ACHN (cell line): ENCODE measurements at places on chromosomes 4 and X.

- DNase-seq: no peak
These were observed 192.1 kb downstream of the PPARGC1A start for GRCh38 chr4:23697722-23698121.

- DNase-seq: no peak
These were observed 138.0 kb downstream of the VEGFC start for GRCh38 chr4:176654565-176655216.

DNA sequence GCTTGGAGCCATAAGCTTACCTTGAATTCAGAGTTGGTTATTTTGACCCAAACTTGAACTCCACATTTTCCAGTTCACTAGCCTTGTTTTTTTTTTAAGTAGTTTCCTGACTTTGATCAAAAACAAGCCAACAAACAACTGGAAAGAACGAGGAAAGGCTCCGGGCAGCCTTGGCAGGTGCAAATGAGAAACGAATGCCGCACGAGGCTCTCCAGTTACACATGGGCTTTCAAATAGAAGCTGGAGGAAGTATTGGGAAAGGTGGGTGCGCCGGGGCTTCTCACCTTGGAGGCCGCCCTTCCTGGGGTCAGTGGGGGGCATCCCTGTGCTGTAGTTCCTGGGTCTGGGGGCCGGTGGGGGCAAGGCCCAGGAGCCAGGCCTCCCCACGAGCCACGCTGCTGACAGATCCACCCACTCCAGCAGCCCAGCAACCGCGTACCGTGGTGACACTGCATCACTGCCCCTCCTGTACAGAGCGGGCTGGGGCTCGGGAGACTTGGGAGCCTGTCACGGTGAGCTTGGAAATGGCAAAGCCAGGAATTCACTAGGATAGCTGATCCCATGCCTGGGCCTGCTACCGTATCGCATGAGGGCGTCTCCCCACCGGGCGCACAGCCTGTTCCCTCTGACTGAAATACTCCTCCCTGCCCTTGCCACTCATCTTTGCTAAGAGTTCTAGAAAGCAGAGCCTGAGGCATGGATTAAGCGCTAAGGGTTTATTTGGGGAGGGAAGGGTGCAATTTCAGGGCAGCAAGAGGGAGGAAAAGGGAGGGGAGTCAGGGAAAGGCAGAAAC lies 50.9 kb upstream of the ADRA2C start:
- DNase-seq: no peak

DNA sequence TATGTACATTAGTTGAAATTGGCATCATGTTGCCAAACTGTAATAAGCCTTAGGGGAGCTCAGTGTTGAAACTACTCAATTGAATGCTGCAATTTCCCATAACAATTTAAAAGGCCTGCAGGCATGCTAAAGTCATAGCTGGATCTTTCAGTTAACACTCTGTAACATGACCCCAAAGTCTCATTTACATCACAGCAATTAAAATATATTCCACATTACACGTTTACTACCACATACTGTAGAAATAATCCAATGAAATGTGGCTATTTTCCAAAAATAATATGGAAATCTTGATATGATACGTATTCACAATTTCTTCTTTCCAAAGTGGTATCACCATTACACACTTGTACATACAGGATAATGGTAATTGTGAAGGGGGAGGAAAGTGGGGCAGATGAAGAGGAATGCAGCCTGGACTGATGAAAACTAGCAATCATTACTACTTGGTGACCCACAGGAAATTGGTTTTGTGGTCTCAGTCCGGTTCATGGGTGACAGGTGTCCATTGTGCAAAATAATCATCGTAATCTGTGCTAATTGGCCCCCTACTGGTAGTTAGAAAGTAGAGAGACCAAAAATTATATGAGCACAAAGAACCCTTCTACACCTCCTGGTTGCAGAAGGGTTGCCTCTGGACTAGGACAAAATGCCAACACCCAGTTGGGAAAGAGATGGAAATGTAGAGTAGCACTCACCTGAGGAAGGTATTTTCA lies 63.7 kb downstream of the TENM3 start:
- DNase-seq: no peak

DNA sequence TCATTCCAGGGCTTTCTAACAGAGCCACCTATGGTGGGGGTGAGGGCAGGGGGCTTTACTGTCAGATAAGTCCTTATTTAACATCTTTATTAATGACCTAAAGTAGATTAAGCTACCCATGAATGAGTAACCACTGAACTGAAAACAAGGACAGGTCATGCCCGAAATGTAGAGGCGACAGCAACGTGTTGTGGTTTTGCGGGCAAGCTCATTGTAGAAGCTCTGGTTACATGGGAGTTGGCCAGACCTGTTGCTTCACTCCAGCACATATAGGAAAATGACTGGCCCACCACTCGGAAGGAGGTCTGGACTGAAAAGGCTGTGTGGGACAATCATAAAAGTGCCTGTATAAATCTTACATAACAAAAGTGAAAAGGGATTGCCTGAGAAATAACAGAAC lies 109.6 kb upstream of the NDP start:
- DNase-seq: no peak

- DNase-seq: peak; percentile 32
These were observed 27.2 kb downstream of the HTR2C start for GRCh38 chrX:114611018-114611619.

GRCh38 chr4:151231915-151232595 lies 44.9 kb upstream of the PRSS48 start:
- DNase-seq: no peak

DNA sequence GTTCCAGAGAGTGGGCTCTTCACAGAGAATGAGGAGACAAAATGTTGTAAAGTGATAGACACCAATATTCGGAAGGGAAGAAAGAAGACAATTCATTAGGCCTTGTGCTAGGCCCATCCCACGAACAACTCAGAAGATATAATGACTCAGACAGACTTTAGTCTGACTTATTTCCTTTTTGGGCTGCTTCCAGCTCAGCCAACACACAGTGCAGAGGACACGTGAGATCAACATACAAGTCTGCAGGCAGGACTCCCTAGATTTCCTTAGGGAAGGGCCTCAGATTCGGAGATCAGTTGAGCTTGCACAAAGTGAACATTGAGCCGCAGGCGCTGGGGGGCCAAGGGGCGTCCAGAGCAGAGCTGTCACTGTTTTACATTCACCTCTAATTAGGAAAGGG lies 290.7 kb upstream of the TENM3 start:
- DNase-seq: peak; percentile 45

- DNase-seq: no peak
These were observed 1021.5 kb upstream of the AGA start for GRCh38 chr4:178463747-178464146.

DNA sequence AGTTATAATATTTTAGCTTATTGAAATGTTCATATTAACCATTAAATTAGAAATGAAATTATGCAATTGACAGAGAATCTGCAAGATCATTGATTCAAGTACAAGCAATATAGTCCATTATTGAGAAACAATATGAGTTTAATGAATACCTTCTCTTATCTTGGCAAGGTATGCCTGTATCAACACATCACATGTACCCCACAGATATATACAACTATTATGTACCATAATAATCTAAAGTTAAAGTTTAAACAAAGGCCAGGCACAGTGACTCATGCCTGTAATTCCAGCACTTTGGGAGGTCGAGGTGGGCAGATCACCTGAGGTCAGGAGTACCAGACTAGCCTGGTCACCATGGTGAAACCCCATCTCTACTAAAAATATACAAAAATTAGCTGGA lies 514.7 kb downstream of the PCDH7 start:
- no peak for DNase-seq

GRCh38 chrX:15399962-15400391 lies 15.8 kb upstream of the VEGFD start:
- no peak for DNase-seq

- DNase-seq: no peak
These were observed 191.2 kb downstream of the BANK1 start for GRCh38 chr4:101981756-101982155.

GRCh38 chrX:32530802-32531403 lies 680.4 kb downstream of the DMD start:
- peak; percentile 25 for DNase-seq

GRCh38 chr4:156634612-156635011 lies 337.0 kb downstream of the PDGFC start:
- DNase-seq: no peak

DNA sequence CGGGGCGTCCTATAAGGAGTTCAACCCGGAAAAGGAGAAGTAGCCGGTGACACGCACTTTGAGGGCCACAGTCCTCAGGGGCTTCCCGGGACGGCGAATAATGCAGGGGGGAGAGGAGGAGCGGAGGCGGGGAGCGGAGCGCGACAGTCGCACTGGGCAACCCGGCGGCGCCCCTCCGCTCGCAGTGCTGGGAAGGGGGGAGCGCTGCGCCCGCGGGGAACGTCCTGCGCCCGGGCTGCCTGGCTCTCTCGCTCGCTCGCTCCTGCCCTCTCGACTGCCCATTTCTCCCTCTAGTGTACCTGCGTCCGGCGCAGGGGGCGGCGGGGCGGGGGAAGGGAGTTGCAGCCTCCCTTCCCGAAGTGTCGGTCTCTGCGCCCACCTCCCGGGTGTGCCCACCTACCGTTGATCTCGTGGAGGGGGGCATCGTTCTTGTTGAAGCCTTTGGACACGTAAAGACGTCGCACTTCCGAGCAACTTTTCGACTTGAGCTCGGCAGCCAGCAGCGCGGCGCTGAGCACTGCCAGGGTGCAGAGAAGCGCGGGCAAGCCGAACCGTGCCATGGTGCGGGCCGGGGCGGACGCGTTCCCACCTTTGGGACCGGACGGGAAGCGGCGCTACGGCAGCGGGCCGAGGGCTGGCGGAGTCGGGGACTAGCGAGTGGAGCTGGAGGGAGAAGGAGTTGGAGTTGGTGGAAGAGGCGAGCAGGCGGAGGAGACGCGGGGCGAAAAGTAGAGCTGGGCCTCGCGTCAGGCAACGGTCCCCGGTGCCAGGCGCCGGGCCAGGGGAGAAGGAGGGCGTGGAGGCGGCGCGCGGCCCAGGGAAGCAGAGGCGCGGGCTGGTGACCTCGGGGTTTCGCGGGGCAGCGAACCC lies 648 bp downstream of the GPC4 start:
- DNase-seq: peak; percentile 0

DNA sequence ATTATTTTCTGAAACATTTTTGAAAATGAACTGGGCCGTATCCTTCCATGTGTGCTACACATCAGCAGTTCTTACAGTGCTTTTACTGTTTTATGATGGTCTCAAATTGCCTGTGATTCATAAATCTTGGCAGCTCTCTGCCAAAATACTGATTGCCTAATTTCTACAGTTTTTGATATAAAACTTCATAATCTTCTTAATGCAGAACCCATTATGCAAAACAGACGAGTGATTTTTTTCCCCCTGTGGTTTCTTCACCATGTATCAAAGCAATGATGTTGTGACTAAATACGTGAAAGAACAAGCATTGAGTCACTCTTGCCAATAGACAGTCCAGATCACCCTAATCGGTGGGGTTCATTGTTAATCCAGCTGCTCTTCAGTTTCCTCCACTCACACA lies 156.4 kb upstream of the WDR1 start:
- DNase-seq: no peak

- DNase-seq: no peak
These were observed 259.2 kb upstream of the FTHL17 start for GRCh38 chrX:31331015-31331414.

DNA sequence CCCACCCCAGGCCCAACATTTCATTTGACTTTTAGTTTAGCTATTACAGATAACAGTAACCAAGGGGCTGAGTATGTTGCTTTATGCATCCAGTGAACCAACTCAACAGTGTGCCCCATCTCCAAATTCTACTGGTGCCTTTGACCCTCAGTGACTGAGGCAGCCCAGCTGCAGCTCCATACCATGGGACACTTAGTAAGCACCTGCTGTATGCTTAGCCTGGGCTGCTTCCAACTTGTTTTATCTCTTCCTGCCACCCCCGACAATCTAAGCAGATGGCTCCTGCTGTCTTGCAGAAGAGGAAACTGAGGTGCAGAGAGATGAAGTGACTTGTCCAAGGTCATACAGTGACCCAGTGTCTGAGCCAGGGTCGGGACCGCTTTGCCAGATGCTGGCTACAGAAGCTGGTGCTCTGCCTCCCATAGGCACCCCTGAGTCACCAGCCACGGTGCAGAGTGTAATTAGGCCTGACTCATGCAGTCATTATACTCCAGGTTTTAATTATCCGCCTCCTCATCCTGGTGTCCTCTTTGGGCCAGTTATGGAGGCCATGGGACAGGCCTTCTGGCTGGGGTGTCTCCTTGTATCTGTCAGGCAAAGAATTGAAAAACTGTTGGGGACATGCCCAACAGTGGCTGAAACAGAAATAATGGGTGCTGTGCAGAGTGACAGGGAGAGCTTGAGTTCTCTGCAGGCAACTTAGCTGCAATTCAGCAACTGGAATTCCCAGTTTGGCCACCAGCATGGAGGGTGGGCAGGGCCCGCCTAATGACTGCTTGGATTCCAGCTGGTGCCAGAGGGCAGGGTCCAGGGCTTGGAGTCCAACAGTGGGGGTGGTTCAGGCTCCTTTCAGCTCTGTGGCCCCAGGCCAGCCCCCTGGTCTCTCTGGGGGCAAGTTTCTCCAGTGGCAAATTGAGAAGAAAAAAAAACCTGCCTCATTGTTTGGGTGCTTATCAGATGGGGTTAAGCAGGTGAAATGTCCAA lies 8.2 kb upstream of the GPR78 start:
- no peak for DNase-seq

GRCh38 chrX:17623750-17624149 lies 113.5 kb upstream of the SCML1 start:
- DNase-seq: no peak

GRCh38 chr4:11724731-11725130 lies 296.0 kb upstream of the HS3ST1 start:
- DNase-seq: no peak

DNA sequence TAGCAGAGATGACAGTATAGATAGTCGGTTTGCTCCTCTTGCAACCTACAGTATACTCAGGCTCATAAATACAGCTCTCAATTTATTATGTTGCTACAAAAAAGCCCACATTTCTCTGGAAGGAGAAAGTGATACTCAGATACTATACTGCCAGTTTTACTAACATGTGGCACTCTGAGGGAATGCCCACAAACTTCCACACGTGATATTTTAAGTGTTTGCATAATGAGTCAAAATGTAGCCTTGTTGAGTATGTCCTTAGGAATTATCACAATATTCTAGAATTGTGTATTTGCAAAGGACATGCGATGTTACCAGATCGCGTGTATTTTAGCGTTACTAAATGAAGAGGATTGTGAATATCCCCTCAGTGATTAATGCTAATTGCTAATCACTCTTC lies 929.1 kb downstream of the STIM2 start:
- peak; percentile 0 for DNase-seq

GRCh38 chrX:14359727-14360126 lies 169.6 kb upstream of the GLRA2 start:
- DNase-seq: no peak

- DNase-seq: no peak
These were observed 243.0 kb upstream of the FSTL5 start for GRCh38 chr4:162406637-162407365.

GRCh38 chr4:36677874-36678273 lies 396.5 kb downstream of the DTHD1 start:
- DNase-seq: no peak

- DNase-seq: no peak
These were observed 3.6 kb upstream of the GPR173 start for GRCh38 chrX:53044995-53045394.

GRCh38 chr4:101678180-101678579 lies 112.3 kb upstream of the BANK1 start:
- no peak for DNase-seq
